ENCODE measurements at places on chromosomes 16 and 17.

DNA sequence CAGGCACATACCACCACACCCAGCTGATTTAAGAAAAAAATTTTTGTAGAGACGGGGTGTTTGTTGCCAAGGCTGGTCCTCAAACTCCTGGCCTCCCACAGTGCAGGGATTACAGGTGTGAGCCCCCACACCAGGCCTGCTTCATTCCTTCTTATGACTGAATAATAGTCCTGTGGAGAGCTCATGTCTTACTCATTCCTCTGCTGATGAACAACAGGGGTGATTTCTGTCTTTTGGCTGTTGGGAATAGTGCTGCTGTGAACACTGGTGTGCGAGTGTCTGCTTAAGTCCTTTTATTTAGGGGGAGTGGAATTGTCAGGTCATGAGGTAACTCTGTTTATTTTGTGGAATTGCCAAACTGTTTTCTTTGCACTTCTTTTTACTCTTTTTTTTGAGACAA is 2.7 kb upstream of the CTRB1 start:
- DNase-seq, result no peak

DNA sequence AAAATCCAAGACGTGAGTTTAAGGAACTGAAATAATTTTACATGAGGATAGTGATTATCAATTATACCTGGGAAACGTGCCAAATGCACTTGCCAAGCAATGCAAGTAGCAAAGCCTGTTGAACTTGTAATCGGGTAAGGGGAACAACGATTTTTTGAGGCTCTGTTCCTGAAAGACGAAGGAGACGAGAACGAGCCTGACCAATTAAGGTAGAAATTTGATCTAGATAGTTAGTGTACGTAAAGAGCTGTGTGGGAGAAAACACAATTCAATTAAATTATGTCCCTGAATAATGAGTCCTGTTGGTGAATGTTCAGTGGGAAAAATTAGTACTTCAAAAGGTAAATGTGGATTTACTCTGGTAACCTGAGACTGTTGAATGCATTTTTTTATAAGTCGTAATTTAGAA is 17.7 kb upstream of the KCTD5 start:
- peak; percentile 72 for DNase-seq

DNA sequence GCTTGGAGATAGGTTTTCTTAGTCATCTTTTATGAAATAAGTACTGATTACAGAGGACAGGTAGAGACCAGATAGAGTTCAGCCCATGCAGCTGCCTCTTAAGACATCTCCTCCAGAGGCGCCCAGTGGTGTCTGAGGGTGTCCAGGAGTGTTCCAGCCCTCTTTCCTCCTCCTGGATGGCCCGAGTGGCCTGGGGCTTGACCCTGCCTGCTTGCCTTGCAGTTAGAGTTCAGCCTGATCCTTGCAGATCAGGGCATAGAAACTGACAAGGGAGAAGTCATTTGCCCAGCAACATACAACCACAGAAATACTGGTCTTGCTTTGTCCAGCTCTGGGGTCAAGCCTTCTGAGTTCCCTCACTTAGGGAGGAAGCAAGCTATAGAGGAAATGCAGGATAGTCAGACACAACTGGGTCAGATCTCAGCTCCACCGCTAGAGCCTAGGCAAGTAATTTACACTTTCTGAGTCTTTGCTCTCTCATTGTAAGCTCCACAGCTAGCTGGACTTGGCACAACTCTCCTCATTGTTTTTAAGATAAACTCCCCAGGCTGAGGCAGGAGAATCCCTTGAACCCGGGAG is 3.6 kb upstream of the CCL1 start:
- no peak for DNase-seq

- no peak for DNase-seq
These were observed 506.9 kb downstream of the RBFOX1 start for GRCh38 chr16:7839568-7839967.

DNA sequence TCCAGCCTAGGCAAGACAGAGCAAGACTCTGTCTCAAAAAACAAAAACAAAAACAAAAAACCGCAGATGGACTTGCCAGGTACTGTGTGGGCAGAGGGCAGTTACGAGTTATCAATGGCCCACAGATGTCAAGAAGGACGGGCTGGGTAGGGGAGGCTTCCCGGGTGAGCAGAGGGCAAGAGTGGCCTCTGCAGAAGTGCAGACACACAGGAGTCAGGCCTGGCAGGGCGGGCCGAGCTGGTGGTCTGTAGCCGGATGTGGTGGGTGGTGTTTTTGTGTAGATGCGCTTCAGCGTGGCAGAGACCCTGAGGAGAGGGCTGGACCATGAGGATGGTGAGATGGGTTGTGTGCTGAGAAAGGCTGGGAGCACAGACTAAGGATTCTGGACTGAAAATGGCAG is 44.9 kb upstream of the KDM6B start:
- no peak for DNase-seq
